Neural crest cell (in vitro differentiated cells): ENCODE measurements at places on chromosomes 2 and 18.

GRCh38 chr2:216757532-216757931, 62.2 kb upstream of the IGFBP5 start:
- no peak for DNase-seq

GRCh38 chr2:226743915-226744314, 55.7 kb downstream of the IRS1 start:
- DNase-seq, result no peak

DNA sequence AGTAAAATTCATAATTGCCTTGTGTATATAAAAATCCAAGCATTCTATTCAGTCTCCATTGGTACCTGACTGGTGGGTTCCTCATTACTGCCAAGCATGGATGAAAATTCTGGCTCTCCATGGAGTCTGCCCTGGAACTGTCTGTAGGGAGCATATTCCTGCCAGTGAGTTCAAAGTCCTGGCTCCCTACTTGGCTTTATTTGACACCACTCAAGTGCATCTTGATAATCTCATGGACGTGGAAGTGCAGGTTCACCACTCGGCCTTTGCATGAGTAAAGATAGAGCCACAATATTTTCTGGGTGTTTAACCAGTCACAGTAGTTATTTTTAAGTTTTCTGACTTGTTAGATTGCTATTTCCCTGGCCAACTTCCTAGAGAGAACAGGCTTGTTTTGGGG, 63.5 kb downstream of the CNTNAP5 start:
- DNase-seq, result no peak

- DNase-seq, result no peak
Measured at GRCh38 chr2:173803449-173803848, 161.7 kb downstream of the SP3 start.

DNA sequence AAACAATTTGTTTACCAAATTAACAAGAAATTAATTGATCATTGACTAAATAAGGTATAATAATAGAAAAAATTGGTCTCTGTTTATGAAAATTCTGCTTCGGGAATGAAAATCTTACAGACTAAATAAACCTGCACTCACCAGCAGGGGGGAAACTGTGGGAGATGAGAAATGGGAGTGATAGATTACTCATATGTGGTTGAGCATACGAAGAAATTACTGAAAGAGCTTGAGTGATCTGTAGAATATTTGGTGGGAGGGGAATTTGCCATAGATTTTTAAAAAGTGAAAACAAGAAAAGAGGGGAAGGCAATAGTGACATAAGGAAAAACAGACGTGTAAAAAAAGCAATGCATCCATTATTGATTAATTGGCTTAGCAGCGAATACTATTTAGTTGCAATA, 2.2 kb downstream of the HMSD start:
- no peak for DNase-seq

- no peak for DNase-seq
Measured at GRCh38 chr2:60898567-60898966, 17.2 kb downstream of the REL start.

DNA sequence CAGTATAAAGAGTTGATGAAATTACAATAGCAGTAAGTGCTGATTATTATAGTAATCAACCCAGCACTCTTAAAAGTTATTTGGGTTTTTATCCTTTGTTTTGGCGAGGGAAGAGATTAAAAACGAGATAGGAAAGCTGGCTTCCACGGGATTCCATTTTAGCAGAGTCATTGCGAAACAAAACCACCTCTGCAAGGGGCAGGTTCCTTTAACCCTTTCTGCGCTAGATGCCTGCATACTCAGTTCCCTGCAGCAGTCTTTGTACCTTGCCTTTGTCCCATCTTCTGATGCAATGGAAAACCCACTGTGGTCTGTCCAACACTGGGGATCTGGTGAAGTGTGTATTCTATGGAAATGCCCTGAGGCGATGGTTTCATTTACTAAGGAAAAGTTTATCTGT, 2.7 kb downstream of the YPEL5 start:
- DNase-seq, result no peak

GRCh38 chr2:211931314-211931713, 607.3 kb downstream of the ERBB4 start:
- no peak for DNase-seq

DNA sequence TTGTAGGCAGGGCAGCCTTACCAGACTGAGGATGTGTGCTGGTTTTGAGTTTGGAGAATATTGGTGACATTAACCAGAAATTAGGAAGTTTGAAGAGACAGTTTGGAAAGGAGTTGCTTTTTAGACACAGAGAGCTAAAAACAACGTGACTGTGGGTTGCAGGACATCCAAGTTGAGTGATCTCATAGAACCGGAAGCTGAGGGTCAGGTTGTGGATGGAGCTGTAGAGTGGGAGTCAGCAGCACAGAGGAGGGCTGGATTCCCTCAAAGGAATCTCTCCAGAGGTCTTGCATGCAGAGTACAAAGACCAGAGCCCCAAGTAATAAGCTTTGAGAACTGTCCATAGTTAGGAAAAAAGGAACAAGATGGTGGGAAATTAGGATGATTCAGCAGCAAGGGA, 9.3 kb downstream of the MAPRE3 start:
- no peak for DNase-seq

DNA sequence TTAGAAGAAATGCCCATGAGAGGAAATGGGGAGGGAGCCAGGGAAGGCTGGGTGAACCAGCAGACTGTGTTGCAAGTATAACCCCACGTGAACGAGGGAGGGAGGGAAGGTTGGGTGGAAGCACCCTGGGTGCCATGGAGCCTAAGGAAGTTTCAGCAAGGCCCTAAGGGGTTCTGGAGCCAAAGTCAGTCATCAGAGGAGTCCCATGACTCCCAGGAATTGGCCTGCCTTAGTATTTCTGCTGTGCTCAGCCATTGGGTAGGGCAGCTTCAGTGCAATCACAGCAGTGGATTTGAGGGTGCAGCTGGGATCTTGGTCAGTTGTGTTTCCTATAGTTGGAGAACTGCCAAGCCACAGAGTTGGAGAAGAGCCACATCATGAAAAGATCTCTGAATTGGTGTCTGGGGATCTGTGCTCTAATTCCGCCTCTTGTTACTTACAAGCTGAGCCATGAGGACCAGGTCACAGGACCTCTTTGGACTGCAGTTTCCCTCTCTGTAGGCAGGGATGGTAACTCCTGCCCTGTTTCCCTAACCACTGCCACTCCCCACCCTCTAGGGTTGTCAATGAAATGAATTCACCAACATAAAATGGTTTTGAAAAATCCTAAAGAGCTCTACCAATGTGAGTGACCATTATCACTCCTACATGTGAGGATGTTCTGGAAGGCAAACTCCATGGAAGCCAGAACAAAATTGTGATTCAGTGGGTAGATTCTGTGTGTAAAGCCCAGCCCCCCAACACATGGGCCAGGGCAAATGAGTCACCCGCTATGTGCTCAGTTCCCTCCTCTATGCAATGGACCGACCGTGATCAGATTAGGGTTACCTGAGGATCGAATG, 108.9 kb downstream of the CLIP4 start:
- no peak for DNase-seq

- DNase-seq, result no peak
Measured at GRCh38 chr2:148893906-148894305, 18.9 kb downstream of the KIF5C start.

DNA sequence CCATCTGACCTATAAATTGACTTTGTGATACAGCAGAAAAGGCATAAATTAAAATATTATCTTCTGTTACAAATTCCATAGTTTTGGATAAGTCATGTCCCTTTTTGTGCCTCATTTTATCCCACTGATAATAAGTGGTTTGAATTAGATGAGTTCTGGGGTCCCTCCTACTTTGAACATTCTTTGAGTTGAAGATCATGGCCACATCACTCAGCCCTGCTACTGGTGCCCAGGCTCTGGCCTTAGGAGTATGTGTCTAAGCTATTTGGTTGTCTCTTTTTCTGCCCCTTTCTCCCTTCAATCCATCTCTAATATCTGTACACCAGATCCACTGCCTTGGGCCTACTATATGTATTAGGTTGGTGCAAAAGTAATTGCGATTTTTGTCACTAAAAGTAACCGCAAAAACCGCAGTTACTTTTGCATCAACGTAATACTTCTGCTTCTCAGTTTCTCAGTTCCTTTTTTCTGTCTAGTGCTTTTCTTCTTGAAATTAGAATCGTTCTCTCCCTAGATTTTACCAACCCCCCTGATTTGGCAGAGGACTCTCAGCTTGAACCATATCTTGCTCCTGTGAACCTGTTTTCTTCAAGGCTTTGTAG, 362.5 kb upstream of the TNP1 start:
- DNase-seq, result no peak

- no peak for DNase-seq
Measured at GRCh38 chr18:46485675-46486194, 171.3 kb downstream of the LOXHD1 start.

DNA sequence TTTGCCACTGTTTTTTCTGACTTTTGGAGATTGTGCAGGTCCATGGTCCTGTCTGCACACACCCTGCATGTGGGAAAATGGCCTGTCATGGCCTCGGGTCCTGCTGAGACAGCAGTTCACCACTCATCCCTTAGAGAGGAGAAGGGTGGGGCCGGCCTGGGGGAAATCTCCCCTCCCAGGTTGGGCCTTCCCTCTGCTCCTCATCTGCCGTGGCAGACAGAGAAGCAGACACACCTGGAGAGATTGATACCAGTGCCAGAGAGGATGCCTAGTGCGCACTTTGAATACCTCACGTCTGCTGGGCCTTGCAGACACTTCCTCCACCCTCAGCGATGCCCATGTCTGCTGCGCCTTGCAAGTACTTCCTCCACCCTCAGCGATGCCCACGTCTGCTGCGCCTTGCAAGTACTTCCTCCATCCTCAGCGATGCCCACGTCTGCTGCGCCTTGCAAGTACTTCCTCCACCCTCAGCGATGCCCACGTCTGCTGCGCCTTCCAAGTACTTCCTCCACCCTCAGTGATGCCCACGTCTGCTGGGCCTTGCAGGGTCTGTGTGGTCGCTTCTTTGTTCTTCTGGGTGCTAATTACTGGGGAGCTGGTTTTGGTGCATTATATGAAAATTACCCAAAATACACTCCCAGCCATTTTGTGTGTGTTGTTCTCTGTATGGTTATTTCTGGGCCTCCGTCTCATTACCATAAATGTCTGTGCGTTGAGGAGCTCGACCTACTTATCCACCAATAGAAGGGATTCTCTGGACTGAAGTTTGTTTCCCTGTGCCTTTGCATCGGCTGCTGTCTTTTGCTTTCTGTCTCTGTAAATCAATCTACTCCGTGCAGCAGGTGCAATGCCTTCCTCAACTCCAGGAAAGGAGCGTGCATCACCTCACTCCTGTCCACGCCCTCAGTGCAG, 186.9 kb upstream of the PXDN start:
- DNase-seq, result no peak

- no peak for DNase-seq
Measured at GRCh38 chr18:62379051-62379450, 53.9 kb downstream of the TNFRSF11A start.

GRCh38 chr2:25740810-25741381, 67.5 kb upstream of the DTNB start:
- no peak for DNase-seq
